Common myeloid progenitor, CD34-positive (primary cell): ENCODE measurements at places on chromosomes 6 and 20.

DNA sequence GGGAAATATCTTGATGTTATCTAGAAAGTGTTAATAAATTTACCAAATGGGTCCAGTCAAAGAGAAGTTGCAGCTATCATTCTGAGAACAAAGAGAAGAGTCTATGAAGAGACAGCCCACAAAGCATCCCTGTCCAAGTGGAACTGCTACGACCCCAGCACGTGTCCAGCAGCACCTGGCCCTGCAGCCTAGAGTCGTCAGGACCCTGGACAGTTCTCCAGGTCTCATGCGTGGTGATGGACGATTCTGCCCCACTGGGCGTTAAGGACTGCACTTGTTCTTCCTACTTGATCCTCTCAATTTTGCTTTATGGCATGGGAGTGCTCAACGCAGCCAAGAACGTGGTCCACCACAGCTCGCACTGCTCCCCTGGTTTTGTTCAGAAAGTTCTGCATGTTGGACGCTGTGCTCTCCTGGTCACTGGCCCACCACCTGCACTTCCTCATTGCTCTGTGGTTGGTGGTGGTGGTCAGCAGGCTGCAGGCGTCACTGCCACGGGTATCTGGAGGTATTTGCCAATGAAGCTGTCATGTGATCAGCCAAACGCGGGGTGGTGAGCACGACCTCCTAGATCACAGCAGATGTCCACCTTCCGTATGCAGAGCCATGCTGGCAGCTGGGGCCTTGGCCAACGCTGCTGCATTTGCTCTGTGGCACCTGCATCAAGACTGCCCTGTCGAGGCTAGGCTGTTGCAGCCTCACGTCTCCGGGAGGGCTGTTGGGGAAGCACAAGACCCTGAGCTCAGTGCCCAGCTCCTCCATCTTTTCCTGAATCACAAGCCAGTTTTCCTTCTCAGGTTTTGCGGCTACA, 356.4 kb downstream of the CDH4 start:
- no peak for DNase-seq

GRCh38 chr6:121839896-121840295, 404.4 kb downstream of the GJA1 start:
- no peak for DNase-seq

DNA sequence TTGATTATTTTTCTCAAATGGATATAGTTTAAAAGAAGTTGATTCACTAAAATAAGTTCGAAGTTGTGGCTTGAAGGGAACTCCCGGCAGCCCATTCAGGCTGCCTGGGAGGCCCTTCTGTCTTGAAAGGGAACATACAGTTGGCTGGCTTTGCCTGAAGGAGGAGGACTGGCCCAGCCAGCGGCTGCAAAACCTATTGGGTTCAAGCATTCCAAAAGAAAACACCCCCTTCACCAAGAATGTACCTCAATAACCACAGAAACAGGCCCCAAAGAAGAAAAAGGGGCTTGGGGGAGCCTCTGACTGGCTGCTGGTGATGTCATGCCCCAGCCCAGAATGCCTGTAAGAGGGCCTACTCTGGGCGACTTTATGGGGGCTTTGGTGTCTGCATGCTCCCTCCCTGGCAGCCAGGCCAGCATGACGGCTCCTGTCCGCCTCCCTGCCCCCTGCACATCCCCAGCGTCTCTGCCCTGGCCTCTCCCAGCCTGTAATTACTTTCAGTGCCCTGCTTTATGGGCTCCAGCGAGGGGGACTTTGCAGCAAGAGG, 36.5 kb downstream of the MAFB start:
- no peak for DNase-seq

- DNase-seq: no peak
Observed at GRCh38 chr6:143119260-143119659, 58.6 kb downstream of the AIG1 start.
